Stimulated activated naive CD8-positive, alpha-beta T cell treated with anti-CD3 and anti-CD28 coated beads, Interleukin-15, amount 100 ng/mL, for 72 hours (primary cell): ENCODE measurements at places on chromosomes 16 and 17.
A peak's percentile ranks its signal among the peaks of the same experiment; 100 is the strongest.

DNA sequence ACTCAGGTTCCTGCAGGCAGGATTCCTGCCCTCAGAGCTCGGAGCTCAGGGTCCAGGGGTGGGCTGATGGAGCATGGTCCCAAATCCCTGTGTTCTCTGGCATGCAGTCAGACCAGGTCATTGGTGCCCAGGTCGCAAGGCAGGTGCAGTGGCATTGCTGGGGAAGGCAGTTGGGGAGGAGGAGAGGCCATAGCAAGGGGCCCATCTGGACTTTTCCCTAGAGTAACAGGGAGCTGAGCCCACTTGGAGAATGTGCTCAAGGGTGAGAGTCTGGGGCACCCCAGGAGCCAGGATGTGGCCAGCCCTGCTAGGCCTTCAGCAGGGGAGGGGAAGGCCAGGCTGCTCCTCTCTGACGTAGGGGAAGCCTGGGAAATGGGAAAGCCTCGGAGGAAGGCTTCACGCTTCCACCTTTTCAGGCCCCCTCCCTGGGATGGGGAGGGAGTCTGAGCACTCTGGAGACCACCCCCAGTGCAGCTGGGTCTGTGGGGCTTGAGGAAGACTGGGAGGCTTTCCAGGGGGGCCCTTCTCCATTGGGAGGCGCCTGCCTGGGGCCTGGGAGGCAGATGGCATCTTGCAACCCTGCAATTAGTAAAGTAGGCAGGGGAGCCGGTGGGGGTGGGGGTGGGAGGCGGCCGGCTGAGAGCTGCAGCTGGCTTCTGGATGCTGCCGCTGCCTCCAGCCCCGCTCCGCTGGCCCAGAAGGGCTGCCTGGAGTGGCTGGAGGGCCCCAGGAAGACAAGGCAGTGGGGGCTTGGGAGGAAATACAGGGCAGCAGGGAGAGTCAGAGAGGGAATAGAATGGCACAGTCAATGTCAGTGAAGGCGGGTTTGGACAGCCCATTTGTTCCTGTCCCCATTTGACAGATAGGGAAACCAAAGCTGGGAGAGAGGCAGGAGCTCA lies 21.1 kb upstream of the DOK4 start:
- no peak for DNase-seq

- no peak for DNase-seq
Observed at GRCh38 chr17:50034498-50035364, 21.2 kb upstream of the ITGA3 start.

DNA sequence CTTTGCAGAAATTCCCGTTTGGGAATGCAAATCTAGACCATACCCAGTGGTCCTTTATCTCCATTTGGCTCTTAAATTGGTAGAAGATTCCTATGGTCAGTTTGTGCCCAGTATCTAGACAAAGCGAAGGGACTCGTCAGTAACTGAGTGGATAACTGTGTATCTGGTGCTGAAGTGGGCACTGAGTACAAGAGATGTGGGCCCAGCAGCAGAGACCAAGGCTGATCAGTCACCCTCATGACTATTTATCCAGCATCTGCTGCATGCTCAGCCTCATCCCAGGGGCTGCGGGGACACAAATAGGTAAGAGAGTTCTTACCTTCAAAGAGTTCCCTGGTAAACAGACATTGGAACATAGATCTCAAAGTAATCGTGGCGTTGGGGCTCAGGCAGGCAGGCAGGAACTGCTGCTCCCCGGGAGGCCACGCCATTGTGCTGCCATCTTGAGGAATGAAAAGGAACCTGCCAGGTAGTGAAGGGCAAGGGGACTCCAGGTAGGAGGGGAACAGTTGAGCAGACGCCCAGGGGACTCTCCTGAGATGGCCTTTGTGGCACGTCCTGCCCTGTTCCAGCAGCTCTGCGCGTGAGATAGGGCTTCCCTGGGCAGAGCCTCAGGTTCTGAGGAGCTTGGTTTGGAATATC lies 10.3 kb downstream of the NT5M start:
- DNase-seq, result peak; percentile 70

DNA sequence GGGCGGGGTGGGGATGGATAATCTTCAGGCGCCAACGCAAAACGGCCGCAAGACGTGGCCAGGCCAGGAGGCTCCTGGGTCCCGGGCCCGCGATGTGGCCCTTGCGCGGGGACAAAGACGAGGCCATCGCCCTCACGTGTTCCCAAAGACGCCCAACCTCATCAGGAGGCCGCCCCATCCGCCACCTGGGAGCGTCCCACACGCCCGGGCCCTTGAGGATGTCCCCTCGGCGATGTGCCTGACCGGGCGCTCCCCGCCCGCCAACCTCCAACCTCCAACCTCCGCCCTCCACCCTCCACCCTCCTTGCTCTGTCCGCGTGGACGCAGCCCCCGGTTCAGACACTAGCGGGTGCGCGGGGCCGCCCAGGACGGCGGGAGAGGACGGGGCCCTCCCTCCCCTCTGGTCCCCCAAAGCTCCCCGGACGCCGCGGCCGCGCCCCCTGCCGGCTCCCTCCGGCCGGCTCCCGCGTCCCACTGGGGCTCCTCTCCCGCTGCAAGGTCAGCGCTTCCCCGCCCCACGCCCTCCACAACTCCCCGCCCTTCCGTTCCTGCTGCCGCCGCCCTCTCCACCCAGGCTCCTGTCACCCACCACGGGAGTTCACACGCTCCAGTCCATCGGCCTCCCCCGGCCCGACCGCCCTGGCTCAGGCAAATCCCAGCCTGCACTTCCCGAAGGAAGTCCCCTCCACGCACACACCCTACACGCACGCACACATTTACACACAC lies 250.8 kb upstream of the RPL38 start:
- peak; percentile 29 for DNase-seq

DNA sequence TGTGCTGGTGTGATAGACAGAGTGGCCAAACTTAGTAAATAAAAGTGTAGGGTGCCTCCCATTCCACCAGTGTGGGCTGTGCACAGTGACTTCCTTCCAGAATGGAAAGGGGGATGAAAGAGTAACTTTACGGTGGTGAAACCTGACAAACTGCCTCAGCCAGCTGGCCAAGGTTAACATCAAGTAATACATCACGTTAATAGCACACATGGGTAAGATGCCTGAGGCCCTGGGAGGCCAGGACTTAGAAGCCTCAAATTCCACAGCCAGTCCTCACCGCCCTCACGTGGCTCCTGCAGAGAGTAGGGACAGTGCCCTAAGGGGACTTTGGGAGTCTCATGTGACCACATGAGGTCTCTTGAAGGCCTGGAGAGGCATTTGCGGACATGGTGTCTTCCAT lies 14.1 kb downstream of the RMI2 start:
- DNase-seq, result no peak

GRCh38 chr16:83586461-83587200 lies 221.1 kb upstream of the HSBP1 start:
- DNase-seq, result no peak

DNA sequence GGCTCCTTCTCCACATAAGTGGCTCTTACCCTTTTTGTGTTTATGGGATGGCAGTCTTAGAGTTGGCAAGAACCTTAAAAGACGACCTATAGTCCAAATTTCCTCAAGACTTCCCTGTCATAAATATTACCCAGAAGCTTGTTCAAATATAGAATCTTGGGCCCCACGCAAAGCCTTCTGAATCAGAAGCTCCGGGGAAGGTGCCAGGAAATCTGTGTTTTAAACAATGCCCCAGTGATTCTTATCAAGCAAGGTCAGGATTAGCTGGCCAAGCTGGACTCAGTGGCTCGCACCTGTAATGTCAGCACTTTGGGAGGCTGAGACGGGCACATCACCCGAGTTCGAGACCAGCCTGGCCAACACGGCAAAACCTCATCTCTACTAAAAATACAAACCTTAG lies 85.7 kb downstream of the TIMM22 start:
- no peak for DNase-seq

- peak; percentile 59 for DNase-seq
Observed at GRCh38 chr17:81253358-81254131, 14.4 kb downstream of the NDUFAF8 start.

- no peak for DNase-seq
Observed at GRCh38 chr17:43871946-43872690, 25.1 kb downstream of the CD300LG start.

DNA sequence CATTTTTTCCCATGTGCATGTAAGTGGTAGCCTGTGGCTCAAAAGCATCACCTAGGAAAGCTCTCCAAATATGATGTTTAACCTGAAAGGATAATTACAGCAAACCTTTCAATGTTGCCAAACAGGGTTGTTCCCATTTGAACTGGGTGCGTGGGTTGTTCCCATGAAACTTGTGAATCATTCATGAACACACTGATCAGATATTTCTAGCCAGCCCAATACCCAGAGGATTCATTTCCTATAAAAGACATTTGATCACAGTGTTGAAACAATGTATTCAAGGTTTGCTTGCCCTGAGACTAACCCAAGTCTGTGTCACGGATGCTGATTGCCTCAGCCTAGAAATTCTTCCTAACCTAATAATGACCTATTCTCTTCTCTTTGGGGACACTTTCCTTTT lies 12.9 kb downstream of the KRT39 start:
- DNase-seq, result no peak

GRCh38 chr16:66008136-66008535 lies 358.4 kb upstream of the CDH5 start:
- no peak for DNase-seq

DNA sequence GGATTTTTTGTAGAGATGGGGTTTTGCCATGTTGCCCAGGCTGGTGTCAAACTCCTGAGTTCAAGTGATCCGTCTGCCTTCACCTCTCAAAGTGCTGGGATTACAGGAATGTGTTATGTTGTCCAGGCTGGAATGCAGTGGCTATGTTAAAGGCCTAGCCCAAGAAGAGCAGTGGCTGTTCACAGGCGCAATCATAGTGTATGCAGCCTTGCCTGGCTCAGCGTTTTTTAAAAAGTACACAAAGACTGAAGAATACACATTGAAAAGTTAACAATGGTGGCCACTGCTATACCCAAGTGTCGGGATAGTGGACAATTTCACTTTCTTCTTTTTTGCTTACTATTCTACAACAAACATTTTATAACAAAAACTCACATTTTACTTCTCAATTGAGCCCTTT lies 7.0 kb downstream of the DERL2 start:
- DNase-seq, result no peak

GRCh38 chr17:19387921-19388521 lies 1.0 kb upstream of the MFAP4 start:
- DNase-seq, result no peak

GRCh38 chr16:72270531-72270930 lies 98.6 kb upstream of the PMFBP1 start:
- DNase-seq, result no peak

DNA sequence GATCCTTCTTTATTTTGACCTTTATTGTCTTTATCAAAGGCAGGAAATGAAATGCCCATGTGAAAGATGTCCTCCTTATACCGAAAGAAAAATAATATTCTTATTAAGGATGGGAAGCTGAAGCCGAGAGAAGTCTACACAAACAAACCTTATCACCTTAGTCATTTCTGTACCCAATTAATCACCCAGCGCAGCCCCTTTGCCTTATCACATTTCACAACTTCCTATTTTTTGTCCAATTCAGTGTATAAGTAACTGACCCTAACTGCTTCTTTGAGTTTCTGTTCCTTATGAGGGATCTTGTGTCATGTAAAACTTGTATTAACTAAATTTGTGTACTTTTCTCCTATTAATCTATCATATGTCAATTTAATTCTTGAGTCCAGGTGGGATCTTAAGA lies 16.4 kb upstream of the CCL23 start:
- DNase-seq, result no peak

- DNase-seq, result no peak
Observed at GRCh38 chr16:12614662-12615278, 188.9 kb downstream of the CPPED1 start.

DNA sequence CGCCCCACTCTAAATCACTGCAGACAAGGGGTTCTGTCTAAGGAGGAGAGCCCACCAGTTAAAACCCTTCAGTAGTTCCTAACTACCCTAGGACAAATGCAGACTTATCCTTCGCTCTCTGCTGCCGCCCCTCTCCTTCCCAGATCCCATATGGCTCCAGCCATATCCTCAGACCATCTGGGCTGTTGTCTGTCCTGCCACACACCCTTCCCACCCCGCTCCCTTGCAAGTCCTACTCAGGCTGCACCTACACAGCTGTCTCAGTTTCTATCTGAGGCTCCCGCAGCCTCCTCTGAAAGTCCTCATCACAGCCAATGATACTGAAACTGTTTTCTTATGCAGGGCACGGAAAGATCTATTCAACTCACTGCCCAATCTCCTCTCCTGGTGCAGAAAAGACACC lies 720 bp upstream of the BCKDK start:
- DNase-seq, result peak; percentile 40

DNA sequence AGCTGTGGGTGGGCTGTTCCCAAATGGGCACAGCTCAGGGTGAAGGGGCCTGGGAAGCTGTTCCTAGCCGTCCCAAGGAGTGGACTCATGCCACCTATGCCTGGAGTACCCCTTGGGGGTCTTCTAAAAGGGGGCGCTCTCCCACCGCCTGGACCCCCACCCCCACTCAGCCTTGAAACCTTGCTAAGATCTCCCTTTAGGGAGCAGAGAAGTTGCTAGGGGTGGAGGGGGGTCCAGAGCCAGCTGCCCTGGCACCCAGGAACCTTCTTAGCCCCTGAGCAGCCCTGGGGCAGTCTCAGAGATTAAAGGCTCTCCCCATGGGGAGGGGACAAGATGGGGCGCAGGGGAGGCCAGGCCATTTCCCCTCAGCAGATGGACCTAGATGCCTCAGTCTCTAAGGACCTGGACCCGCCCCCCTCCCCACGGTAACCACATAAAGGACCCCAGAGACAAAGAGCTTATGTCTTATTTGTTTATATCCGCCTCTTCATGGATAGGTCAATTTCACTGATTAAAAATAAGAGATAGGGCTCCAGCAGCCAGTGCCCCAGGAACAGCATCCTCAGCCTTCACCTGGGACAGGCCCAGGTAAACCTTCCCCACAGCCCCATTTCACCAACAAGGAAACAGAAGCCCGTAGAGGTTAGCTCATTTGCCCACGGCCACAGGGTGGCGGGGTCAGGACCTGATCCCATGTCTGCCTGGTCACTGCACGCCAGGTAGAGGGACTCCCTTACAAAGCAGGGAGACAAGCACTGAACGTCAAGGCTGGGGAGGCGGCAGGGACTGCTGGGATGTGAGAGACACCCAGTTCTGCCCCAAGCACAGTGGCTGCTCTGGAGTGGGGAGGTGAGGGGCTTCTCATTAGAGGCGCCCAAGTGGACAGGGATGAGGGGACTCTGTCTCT lies 3.4 kb downstream of the MTSS2 start:
- no peak for DNase-seq

GRCh38 chr16:87658564-87659225 lies 56.4 kb downstream of the JPH3 start:
- DNase-seq, result no peak

DNA sequence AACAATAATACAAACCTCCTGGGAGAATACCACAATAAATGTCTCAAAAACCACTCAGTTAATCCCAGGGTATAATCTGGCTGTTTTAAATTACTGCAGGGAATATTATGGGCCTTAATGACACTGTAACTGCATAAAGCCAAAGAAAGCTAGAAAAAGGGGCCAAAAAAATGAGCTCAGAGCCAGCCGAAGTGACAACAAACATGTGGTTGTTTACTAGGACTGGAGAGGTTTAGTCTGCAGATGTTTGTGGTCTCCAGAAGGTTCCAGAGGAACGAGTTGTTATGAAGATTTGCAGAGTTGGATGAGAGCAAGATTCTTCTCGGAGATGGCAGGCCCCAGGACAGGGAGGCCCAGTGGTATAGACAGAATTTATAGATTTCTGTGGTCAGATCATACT lies 97.1 kb upstream of the AKTIP start:
- DNase-seq, result no peak
